ENCODE measurements at places on chromosomes 2 and 18.

DNA sequence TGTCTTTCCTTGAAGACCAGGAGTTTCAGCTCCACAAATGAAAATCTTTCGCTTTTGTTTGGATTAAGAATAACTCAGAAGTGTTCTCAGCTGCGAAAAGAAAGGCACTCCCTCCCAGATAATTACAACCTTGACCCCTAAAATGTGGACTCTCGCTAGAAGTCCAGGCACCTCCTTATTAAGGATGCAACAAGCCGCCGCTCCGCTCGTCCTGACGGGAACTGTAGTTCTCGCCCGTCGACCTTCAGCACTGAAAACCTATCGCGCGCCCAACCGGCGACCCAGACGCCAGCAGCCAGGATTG lies 559 bp downstream of the IMMT start:
- DNase-seq = no peak

DNA sequence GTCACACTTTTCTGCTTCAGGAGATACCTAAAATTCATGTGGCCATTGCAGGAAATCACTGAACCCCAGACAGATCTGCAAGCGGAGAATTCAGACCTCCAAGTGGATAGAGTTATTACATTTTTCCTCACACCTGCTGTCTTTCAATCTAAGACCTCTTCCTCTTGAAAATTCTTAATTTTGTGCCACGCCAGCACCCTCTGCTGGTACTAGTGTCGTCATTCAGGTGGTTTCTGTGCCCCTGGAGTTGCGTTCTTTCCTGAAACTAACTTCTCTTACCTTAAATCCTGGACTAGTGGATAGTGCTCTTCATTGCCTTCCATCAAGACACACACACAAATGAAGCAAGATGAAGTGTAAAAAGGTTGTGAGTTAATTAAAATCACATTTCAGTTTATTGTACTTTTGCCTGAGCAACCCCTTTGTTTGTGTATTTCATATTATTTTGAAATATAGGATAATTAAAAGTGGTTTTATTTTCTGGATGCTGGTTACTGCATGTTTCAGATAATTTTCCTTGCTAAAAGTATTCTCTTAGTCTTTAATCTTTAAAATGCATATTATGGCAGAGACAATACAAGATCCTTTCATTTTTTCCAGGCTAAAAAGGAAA lies 1.6 kb upstream of the DNER start:
- DNase-seq = no peak

DNA sequence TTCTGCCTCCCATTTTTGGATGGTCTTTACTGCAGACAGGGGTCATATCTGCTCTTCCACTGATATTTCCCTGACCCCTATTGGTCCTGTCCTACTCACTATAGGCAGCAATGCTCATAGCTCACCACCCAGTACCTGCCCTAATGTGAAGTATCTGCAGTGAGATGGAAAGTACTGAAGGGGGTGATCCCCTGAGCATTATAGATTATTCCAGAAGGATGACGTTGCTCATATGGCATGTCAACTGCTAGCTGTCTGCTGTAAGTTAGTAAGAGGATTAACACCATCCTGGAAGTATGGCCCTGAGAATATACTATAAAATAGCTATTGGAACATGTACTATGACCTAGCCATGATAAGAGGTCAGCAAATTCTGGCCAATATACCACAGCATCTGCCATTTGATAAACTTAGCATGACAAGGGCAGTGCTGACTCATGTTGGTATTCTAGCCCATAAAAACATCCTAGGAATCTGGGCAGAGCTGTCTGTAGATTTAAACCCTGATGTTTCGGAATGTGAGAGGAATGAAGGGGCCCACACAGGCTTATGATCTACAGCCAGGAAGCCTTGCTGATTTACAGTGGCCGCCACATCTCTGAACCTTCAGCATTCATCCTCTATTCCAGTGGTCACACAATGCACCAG lies 451.4 kb downstream of the TNS1 start:
- no peak for DNase-seq

DNA sequence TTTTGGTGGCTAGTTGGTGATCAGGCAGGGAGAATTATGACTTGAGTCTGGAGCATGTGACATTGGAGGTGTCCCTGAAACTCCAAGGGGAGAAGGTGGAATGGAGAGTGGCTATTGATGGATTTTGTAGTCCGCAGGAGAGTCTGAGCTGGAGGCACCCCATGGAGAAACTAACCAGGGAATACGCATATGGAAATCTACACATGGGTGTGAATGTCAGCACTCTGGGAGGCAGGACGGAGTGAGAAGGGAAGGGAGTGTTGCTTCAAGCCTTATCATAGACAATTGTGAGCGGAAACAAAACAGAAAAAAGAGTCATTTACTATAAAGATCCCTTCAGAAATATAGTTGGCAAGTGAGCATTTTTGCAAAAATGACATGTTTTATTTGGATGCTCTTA lies 667 bp upstream of the SCYGR4 start:
- DNase-seq = no peak

GRCh38 chr2:10548626-10549025 lies 100.5 kb upstream of the ODC1 start:
- no peak for DNase-seq

DNA sequence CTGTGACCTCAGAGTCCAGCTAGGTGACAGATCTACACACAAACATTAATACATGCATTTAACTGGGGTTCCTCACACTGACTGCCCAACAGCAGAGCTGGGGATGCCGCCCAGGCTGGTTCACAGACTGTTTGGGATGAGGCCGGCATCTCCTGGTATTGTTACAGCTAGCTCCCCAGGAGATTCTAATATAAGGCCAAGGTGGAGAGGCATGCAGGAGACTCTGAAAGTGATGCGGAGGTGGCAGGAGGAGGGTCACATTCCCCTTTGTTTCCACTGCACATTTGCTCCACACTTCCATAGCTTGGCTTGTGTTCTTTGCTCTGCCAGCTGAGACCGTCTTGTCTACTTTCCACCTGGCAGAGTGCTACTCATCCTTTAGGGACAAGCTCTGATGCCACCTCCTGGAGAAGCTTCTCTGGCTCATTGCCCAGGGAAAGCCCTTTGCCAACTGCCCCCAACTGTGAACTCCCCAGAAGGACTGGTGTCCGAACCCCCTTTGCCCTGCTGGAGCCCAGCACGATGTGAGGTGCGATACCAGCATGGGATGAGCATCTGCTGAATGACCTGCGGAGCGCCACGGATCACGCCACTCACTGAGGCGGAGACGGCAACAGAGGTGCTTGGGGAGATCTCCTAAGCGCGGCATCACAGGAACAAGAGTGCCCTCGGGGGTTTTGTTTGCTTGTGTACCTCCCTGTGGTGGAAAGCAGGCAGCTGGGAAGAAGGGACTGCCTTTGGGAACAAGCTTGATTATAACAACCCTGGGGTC lies 88.8 kb downstream of the UXS1 start:
- DNase-seq = no peak

GRCh38 chr2:40299781-40300180 lies 152.1 kb downstream of the SLC8A1 start:
- no peak for DNase-seq

- no peak for DNase-seq
These were observed 52.9 kb downstream of the REL start for GRCh38 chr2:60934165-60934722.

GRCh38 chr2:98824256-98825019 lies 93.5 kb upstream of the MGAT4A start:
- DNase-seq = no peak
